ENCODE measurements at places on chromosomes 7 and 10.

DNA sequence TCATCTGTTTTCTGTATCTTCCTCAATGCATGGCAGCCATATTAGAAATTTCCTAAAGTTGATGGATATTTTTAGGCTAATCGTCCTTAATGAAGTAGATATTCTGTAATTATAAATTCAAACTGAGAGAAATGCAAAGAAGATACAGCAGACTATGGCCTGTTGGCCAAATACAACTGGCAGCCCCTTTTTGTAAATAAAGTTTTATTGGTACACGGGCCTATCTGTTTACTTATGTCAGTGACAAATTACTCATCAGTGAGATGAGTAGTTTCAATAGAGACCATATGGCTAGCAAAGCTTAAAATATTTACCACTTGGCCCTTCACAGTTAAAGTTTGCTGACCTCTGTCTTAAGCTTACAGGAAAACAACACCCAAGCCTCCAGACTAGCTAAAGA lies 112.3 kb downstream of the HTR7 start:
- no peak for DNase-seq

- DNase-seq = no peak
These were observed 87.2 kb upstream of the A1CF start for GRCh38 chr10:50972591-50972990.

DNA sequence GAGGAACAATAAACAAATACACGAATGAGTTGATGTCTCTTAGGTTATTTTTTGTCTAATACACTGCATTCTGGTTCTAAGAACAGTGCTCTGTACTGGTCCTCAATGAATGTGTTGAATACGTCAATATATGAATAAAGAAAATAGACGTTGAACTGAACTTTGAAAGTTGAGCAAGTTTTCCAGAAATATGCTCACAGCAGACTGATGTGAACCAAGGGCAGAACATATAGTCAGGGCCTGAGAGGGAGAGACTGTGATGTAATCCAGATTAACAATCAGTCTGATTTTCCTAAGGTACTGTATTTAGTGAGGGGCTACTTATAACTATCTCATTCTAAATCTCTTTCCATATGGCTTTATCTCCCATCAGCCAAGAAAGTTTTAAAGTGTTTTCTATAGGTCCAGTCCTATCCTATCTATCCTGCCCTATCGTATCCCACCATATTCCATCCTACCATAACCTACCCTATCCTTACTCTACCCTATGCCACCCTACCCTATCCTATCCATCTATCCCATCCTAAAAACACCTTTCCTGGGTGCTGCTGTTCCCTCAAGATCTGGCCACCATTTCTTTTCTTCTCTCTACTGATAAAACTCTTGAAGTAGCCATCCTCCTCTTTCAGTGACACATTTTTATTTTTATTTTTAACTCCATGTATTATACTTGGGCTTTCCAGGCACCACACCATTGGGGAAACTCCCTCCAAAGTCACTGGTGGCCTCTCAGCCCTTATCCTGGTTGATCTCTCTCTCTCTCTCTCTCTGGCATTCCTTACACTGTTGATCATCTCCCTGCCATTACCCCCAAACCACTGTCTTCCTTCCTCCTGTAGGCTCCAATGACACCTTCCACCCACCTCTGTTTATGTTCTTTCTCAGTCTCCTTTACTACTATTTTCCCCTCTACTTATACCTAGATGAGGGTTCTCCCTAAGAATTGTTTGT lies 212.3 kb upstream of the SLC26A5 start:
- no peak for DNase-seq

- DNase-seq = no peak
These were observed 260.0 kb downstream of the MAD1L1 start for GRCh38 chr7:1972744-1973143.

- DNase-seq = no peak
These were observed 68.7 kb upstream of the SEC61G start for GRCh38 chr7:54827734-54828133.

DNA sequence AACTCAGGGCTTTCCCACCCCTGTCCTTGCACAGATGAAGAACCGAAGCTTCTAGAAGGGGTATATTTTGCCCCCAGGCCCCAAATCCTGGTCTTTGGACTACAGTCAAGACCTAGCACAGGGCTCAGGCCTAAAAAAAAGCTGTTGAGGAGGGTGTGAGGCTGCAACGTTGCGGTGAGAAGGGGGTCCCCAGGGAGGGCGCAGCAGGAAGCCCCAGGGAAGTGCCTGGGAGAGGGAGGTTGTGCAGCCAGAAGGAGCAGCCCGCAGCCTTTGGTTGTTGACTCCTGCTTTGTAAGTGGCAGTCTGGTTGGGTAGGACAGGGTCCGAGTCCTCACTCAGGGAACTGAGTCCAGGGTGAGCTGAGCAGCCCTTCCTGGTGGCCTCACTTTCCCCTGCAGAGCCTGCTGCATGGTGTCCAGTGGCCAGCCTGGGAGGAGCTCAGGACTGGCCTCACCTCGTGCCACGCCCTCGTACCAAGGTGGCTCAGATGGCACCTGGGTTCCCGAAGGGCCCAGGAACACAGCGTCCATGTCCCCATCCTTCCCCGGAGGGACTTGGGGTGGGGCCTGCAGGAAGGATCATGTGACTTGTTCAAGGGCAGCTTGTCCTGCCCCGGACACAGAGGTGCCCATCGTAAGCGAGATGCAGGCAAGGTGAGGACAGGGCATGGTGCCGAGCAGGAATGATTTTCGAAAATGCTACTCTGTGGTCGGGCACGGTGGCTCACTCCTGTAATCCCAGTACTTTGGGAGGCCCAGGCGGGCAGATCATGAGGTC lies 166.4 kb upstream of the TNRC18 start:
- DNase-seq = no peak

DNA sequence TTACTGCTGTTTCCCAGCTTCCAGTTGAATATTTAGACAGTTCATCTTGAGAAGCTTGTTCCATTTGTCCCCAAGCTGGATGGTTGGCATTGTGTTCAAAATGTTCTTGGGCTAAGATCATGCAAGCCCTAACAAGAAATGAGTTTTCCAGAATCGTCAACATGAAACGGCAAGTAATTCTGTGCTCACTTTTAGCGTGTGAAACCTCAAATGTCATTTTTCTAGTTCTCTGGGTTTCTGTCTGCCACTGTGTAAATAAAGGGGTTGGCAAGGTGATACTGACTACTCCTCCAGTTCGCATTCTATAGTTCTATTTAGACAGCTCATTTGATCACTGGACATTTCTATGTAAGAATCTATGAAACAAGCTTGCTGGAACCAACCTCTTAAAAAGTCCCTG lies 194.0 kb downstream of the AHR start:
- no peak for DNase-seq

Measured in smooth muscle cell of the brain vasculature (primary cell).